NCI-H69 (cell line): ENCODE measurements at places on chromosomes 5 and 9.
A peak's percentile ranks its signal among the peaks of the same experiment; 100 is the strongest.

- DNase-seq = no peak
Measured at GRCh38 chr5:14683906-14684455, 19.5 kb downstream of the OTULIN start.

GRCh38 chr5:95848701-95849100 is 26.2 kb upstream of the GLRX start:
- no peak for DNase-seq

DNA sequence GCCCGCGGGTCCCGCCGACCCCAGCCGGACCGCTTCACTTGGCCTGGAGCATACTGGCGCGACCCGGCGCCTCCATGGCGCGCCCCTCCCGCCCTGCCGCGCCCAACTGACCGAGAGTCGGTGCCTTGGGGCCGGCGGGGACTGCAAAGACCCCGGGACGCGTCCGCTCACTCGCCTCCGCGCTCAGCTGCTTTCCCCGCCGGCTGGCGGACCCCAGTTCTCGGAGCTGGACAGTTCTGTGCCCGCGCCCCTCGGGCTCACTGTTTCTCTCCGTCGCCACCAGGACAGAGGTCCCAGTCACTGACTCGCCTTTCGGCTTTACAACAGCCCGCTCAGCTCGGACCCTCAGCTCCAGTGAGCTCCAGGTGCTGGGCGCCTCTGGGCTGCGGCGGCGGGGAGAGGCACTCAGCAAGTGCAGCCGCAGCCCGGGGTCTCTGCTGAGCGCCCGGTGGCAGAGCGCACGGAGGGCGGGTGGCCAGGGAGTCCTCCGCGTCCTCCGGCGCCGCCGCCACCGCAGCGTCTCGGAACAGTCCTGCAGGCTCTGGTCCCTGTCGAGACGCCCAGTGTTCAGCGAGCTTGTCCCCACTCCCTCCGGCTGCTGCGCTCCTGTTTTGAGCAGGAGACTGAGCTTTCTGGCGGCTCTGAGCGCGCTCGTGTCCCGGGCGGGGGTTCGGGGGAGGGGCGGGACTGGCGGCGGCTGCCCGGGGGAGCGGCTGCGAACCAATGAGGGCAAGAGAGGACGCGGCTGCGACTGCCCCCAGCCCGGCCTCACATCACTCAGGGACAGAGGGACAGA is at the start of gene SMIM32:
TSS of gene SMIM32 (minus strand) at position 637 of the 796 bp plus-strand sequence. CDS start 638 bp downstream, outside the sequence.
- peak; percentile 77 for DNase-seq

- DNase-seq = no peak
Measured at GRCh38 chr5:4511996-4512656, 628.0 kb upstream of the ADAMTS16 start.

- no peak for DNase-seq
Measured at GRCh38 chr5:74370168-74370567, 270.4 kb downstream of the ENC1 start.

GRCh38 chr5:170266570-170267381 is 30.8 kb downstream of the LCP2 start:
- DNase-seq = peak; percentile 37

- DNase-seq = peak; percentile 56
Measured at GRCh38 chr5:11273180-11273903, 512.3 kb upstream of the DAP start.

DNA sequence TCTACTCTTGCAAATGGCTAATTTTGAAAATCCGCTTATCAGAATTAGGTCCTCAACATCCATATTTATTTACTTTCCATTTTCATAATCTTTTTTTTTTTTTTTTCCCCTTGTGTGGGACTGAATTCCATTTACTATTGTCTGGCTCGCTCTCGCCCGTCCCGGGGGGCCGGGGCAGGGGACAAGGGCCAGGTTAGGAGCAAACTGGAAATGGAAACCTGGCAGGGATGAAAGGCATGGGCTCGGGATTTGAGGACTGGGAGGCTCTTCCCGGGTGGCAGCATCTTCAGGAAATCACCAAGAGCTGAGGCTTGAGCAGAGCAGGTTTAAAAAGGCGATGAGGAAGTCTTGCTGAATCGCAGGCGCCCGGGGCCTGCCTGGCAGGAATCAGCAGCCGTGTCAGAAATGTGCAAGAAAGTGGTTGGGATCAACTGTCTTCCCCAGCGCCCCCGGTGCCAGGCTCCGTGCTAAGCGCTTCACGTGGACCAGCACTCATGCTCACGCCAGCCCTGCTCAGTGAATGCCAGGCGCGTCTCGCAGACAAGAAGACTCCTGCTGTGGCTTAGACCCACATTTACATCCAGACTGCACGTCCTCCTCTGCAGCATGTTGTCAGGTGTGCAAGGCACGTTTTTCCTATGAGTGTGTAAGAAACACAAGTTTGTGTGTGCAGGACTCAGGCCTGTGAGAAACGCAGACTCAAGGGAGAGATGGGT is 66.3 kb upstream of the UNC5A start:
- peak; percentile 51 for DNase-seq

DNA sequence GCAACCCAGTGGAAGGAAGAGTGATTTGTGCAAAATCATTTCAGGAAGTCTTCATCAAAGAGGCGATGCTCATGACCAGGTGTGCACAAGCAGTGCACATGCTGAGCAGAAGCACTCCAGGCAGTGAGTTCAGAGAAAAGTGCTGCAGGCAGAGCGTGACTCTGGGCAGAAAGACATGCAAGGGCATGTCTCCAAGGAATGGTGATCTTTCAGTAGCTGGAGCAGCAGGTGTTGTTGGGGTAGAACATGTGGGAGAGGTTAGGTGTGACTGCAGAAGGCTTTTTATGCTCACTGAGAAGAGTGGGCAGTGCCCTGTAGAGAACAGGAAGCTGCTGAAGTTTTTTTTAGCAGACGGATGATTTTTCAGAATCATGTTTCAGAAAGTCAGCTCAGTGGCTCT is 545.4 kb upstream of the TLE4 start:
- peak; percentile 99 for DNase-seq

DNA sequence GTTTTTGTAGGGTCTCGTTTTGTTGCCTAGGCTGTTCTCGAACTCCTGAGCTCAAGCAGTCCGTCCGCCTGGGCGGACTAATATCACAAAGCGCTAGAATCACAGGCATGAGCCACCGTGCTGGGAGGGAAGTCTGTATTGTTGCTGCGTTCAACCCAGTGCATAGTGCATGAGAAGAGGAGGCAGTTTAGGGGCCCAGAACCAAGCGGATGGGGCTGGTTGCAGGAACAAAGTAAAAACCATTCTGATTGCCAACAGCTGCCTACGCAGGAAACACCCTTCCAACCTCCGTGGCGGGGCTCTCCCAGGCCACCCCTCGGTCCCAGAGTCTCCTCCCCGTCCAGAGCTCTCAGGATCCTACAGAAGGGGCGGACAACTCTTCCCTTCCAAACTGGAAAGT is 87.1 kb downstream of the ANXA2R start:
- no peak for DNase-seq

DNA sequence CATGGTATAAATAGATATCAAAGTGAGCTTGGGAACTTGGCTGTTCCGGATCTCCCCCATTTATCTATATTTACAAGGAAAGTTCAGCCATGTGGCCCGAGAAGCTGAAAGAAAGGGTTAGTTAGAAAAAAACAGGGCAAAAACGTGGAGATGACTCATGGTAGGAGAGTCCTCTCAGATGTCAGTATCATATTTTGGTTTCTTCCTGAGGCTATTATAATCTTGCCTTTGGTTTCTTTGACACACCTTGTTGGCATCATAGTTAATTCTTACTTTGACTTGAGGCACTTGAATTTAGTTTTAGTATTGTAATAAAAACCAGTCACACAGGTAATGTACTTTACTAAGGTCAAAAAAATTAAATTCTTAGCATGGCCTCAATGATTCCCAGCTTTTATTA is 59.9 kb downstream of the GABRA6 start:
- no peak for DNase-seq

GRCh38 chr5:167642779-167643517 is 648.5 kb upstream of the WWC1 start:
- no peak for DNase-seq

GRCh38 chr9:14932231-14932630 is 22.0 kb upstream of the FREM1 start:
- DNase-seq = no peak

DNA sequence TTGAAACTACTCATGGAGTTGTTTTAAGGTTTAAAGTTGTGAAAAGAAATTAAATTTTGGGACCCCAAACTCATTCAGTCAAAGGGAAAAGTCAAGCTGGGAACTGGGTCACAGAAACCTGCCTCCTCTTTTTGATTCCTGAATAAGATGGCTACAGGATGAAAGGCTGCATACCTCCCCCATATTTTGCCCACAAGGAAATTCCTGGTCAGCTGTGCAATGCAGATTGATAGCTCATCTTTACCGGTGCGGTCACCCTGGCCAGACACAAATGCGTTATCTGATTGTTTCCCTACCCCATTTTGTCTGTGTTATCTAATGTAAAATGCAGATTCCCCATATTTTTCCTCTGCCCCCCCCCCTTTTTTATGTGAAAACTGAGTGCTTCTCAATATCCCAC is 1.3 kb downstream of the HAVCR2 start:
- no peak for DNase-seq

DNA sequence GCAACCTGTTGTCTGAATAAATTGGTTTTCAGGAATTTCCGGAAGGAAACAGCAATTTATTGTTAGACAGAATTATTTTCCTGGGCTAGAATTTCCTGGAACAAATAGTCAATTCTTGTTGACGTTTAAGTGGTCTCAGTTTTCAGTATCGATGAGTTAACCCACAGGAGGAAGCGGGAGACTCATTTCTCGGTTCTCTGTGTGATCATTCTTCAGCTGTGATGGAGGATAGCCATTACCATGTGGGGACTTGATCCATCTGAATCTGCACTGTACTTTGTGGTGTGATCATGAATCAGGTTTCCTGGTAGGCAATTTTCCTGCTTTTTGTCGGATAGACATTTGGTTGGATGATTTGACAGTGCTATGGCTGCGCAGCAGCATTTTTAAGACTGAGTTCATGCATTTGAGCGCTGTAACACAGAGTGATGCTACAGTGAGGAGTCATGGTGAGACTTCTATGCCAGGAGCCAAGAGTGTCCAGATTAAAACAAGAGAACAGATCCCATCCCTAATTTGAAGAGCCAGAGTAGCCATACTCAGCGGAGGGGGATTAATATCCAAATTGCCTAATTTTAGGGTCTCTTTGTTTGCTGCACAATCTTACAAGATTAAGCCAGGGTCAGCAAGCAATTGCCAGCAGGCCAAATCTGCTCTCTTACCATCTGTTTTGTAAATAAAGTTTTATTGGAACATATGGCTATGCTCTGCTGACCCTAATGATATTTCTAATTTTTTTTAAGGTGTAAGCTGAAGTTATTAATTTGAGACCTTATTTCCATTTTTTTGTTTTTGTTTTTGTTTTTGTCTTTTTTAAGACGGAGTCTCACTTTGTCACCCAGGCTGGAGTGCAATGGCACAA is 355.9 kb downstream of the RAB3C start:
- DNase-seq = peak; percentile 46

DNA sequence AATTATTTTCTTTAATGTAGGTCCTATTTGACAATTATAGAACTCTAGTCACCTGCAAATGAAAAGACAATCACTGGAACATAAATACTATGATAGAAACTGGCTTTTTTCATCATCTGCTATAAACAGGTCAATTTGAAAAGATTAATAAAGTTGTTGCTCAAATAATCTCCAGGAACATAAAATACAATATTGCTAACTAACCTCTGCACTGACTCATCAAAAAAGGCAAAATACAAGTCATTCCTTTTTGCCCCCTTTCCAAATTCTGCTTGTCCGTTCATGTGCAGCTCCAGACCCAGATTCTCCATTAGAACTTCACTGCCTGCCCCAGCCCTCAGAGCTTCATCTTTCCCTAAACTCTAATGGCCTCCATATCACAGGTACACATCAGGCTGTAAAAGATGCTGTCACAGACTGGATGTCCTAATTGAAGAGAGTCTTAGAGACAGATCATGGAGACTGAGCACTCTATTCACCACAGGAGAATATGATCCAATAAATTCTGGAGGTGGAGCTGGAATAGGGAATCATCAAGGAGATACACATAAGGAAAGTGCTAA is 1.6 kb downstream of the DCTN4 start:
- no peak for DNase-seq

GRCh38 chr5:160957312-160957861 is 105.4 kb upstream of the ATP10B start:
- no peak for DNase-seq

- DNase-seq = peak; percentile 73
Measured at GRCh38 chr5:170571281-170571731, 67.5 kb downstream of the KCNIP1 start.
